NCI-H524 (cell line): ENCODE measurements at places on chromosomes 7 and 10.
A peak's percentile ranks its signal among the peaks of the same experiment; 100 is the strongest.

- no peak for DNase-seq
These were observed 83.7 kb downstream of the KIF20B start for GRCh38 chr10:89785095-89785494.

GRCh38 chr10:15990535-15991129, 130.3 kb upstream of the MINDY3 start:
- DNase-seq = no peak

DNA sequence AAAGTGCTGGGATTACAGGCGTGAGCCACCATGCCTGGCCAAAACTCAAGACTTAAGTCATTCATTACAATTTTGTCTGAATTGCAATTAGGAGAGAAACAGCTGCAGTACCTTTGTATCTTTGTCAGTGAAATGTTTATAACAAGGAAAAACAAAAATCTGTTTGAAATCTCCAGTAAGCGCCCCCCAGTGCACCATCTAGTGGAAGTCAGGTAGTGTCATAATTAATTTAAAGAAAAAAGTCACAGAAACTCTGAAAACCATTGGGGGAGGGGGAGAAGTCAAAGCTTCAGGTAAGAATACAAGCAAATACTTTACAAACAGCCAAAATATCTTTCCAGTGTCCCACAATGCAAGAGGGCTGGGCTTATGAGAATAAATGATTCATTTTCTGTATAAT, 2.8 kb downstream of the MPP7 start:
- DNase-seq = no peak

GRCh38 chr7:37287131-37287855, 161.4 kb downstream of the ELMO1 start:
- no peak for DNase-seq

- no peak for DNase-seq
These were observed 102.1 kb downstream of the RTKN2 start for GRCh38 chr10:62166331-62167131.

- peak; percentile 51 for DNase-seq
These were observed at the start of gene RELN for GRCh38 chr7:103989200-103989784. Gene RELN, minus strand, starts transcription at chr7:103989658. Its CDS starts 302 bp downstream, at chr7:103989356.

DNA sequence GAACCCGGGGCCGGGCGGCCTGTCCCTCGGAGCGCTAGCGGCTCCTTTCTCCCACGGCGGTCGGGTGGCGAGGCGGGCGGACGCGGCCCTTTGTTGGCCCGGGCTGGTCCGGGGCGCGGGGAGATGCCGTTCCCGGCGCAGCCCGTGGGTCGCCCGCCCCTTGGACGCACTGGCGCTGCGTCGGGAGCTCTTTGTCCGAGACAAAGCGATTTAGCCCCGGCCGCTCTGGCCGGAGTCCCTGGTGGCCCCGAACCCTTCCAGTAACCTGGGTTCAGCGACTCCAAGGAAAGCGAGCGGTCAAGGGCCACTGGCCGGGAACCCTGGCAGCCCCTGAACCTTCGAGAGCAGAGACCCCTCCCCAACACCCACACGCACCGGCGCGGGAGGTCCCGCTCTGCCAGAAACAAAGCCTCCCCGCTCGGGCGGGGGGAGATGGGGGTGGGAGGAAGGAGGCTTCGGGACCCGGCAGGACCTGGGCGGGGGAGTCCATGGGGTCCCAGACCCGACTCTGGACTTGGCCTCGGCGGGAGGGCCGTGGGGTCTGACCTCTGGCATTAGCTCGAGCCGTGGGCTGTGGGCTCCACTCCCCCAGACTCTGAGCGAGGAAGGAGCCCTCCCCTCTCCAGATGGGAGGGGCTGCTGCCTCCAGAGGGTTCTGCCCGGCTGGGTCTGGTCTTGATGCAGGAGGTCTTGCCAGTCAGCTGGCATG, 836 bp downstream of the DPYSL4 start:
- no peak for DNase-seq

- no peak for DNase-seq
These were observed 25.9 kb downstream of the TBXAS1 start for GRCh38 chr7:139854803-139855497.

GRCh38 chr10:29761916-29762315, 127.1 kb upstream of the SVIL start:
- peak; percentile 29 for DNase-seq

GRCh38 chr7:36790311-36790787, 66.1 kb upstream of the AOAH start:
- DNase-seq = no peak

DNA sequence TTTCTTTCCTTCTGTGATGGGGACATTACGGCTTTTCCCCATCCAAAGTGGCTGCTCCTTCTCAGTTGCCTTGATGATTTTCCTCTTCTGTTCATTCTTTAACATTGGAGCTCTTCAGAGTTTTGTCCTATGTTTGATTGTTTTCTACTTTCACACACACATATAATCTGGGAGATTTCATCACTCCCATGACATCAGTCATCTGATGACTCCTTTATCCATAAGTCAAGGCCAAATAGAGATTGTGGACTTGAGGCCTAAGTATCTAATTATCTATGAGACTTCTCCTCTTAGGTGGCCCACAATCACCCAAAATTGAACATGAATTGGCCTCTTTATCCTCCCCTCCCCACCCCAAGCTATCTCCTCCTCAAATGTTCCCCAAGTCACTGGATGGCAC, 5.3 kb upstream of the COL1A2 start:
- no peak for DNase-seq

DNA sequence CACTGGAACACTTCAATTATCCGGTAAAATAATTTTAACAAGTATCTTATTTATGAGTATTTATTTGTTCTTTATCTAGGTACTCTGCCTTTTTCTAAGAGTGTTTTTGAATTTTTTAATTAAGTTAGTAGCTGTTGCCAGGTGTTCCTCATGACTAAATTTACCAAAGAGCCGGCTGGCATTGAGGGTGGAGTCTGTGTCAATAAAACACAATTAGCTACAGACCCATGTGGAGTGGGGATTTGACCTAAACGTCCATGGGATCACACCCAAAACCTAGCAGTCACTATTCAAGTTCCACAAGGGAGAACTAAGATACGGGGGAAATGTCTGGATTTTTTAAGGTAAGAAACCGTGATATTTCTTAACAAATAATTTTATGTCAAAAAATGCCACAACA, 9.8 kb downstream of the SLC16A12 start:
- DNase-seq = no peak

GRCh38 chr7:23106057-23106822, 655 bp downstream of the KLHL7 start:
- DNase-seq = peak; percentile 62

GRCh38 chr10:132136689-132137088, 50.1 kb upstream of the DPYSL4 start:
- no peak for DNase-seq

DNA sequence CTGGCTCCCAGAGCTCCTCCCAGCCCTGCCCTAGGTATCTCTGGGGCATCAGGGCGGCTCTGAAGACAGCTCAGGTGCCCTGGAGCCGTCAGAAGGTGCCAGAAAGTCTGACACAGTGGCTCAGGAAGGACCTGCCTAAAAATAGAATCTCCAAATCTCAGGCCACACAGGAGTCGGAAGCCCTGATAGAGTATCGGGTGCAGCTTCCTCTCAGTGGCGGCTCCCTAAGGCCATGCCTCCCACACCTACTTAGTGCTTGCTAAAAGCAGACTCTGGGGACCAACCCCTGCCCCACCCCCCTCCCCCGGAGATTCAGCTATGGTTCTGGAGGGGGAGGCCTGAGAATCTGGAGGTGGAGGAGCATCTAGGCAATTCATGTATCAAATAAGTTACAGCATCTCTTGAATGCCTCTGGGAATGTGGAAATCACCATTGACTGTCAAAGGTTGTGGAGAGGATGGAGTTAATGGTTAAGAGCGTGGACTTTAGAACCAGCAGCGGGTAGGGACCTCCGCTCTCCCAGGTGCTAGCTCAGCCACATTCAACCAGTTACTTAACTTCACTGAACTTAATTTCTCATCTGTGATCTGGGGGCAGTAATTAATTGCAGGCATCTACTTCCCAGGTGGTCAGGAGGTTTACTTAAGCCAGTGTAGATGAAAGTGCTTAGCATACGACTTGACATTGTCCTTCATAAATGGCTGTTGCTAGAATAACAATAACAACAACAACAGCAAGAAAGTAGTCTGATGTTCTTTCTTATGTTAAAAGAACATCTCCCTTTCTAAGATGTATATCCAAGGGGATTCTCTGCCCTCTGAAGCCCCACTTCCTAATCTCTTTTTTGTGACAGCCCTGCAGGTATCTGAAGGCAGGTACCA, 38.6 kb upstream of the MXI1 start:
- DNase-seq = no peak

DNA sequence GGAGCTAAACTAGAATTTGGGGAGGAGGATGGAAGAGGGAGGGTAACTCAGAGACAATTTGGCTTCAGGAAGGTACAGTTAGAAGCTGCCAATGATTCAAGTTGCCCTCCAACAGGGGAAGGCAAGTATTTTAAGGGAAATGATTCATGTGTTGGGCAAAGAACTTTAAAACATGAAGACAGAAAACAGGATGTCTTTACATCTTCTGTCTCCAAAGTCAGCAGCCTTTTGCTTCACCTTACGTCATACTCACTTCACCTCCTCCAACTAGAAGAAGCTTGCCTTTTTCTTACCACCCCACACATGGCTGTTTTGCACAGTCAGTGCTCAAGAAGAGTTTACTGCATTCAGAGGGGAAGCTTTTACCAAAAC, 36.1 kb downstream of the PPP1R3C start:
- DNase-seq = no peak

DNA sequence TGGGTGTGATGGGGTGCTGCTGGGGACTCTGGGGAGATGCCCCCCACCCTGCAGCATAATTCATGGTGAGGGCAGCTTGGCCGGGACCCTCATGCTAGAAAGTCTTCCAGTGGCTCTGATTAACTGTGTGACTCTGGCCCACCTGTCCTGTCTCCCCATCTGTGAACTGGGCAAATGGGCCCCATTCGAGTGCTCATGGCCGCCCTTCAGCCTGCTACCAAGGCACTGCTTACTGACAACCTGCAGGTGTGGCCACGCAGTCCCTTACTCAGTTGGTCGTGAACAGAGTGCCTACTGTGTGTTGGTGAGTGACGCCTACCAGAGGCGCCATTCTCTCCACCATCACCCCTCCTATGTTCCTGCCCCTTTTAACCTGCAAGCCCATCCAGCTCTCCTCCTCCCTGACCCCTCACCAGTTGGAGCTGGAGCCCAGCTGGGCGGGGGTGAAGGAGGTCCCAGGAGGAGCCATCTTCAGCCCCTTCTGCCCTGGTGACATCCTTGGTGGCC, 109.4 kb downstream of the ZMIZ1 start:
- no peak for DNase-seq

DNA sequence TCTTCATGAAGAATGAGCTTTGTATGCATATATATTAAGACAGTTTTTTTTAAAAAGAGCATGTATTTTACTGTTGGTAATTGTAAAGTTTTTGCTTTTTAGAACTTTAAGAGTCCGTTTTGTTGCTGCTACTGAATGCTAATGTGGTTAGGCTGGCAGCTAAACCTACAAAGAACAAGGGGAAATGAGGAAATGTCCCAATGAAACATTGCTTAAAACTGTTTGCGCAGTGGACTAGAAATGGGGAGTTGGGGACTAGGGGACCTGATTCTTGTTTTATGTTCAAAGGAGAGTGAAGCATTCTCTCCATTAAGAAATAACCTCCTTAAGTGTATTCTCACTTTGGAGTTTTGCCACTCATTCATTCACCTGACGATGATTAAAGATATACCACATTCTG, 5.7 kb downstream of the NRF1 start:
- DNase-seq = no peak

DNA sequence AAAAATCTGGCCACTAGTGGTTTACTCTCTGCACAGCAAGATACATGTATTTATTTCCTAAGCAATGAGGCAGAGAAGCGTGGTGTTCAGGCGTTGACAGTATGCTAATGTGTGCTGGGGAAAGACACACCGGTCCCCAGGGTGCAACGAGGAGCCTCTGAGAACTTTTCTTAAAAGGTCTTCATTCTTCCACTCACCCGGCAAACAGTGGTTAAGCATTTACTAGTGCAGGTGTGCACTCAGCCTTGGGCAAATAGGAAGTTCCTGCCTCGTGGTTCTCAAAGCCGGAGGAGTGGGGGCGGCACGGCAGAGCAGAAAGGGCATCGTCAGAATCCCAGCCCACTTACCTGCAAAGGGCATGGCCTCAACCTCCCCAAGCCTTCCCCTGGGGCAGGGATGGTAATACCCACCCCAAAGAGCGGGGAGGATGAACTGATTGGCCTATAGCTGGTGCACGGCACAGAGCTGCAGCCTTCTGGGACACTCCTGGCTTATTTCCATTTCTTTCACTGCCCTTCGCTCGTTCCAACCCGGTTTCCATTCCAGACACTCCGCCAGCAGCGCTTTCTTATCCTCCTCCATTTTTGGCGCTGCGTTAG, 184.3 kb upstream of the CTBP2 start:
- no peak for DNase-seq

GRCh38 chr10:103544657-103545310, 51.3 kb downstream of the NEURL1 start:
- DNase-seq = no peak

- DNase-seq = peak; percentile 52
These were observed 884 bp downstream of the ICA1 start for GRCh38 chr7:8260871-8261694.

DNA sequence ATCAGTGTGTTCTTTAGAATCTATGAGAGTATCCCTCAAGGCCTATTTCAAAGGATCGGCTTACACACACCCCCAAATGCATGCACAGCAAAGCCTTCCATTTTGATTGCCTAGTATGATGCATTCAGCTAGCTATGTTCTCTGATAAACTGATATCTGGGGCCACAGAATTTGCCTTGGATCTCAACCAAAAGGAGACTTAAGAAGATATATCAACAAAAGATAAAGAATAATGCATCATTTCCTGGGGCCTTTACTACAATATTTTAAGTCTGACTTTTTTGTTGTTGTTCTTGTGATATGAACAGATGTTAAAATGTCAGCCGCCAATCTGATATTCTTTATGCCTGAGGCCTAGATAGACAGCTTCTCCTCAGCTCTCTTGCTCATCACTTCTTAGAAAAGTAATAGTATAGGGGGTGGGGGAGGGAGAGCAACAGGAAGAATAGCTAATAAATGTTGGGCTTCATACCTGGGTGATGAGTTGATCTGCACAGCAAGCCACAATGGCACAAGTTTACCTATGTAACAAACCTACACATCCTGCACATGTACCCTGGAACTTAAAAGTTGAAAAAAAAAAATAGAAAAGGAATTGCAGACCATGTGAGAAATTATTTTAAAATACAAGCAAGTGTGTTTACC, 792.9 kb upstream of the GHITM start:
- DNase-seq = no peak

- DNase-seq = peak; percentile 71
These were observed 452 bp upstream of the RPP30 start for GRCh38 chr10:90871279-90871765.

- no peak for DNase-seq
These were observed 232.5 kb downstream of the SKIDA1 start for GRCh38 chr10:21292763-21293517.

DNA sequence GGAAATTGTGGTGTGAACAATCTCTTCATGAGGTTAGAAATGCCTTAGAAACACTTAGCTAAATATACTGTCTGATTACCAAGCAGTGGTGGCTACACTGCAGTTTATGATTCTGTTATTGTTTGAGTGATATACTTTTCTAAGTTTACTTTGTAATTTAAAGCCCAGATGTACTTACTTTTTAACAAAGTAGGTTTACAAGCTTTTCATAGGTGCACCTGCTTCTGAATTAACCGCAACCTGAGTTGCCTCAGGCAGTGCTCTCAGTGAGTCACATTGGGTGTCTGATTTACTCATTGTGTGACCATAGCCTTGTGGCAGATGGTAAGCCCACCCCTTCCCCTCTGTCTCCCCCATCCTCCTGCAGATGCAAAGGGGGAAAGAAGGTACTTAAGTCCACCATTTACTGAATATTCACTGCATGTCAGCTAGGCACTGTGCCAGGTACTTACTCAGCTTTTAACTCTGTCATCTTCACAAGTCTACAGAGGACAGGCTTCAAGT, 9.0 kb downstream of the MTURN start:
- DNase-seq = peak; percentile 97

- DNase-seq = no peak
These were observed 286.4 kb upstream of the MEOX2 start for GRCh38 chr7:15972862-15973275.
